ENCODE measurements at places on chromosomes 3 and 15.

- DNase-seq: no peak
Measured at GRCh38 chr3:184788751-184789150, 23.2 kb upstream of the VPS8 start.

DNA sequence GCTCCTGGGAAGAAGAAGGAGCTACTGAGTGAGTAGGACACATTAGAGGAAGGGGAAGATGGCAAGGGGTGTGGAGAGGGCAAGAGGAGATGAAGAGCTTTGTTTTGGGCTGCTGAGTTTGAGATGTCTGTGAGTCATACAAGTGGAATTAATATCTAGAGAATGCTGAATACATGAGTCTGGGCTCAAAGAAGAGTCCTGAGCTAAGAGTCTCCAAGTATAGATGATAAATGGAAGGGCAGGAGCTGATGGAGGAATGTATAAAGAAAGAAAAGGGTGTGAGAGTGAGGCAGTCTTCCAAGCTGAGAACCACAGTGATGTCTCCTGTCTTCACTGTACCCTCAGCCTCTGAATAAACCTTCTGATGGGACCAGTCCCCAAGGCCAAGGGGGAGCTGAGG, 205.5 kb upstream of the MRPL3 start:
- DNase-seq: no peak

GRCh38 chr3:172315401-172316091, 132.7 kb downstream of the GHSR start:
- no peak for DNase-seq

GRCh38 chr3:4805662-4806061, 173.6 kb upstream of the BHLHE40 start:
- no peak for DNase-seq

GRCh38 chr3:13013994-13014754, 59.1 kb downstream of the IQSEC1 start:
- DNase-seq: no peak

- no peak for DNase-seq
Measured at GRCh38 chr15:88258093-88258641, 1.6 kb upstream of the NTRK3 start.

DNA sequence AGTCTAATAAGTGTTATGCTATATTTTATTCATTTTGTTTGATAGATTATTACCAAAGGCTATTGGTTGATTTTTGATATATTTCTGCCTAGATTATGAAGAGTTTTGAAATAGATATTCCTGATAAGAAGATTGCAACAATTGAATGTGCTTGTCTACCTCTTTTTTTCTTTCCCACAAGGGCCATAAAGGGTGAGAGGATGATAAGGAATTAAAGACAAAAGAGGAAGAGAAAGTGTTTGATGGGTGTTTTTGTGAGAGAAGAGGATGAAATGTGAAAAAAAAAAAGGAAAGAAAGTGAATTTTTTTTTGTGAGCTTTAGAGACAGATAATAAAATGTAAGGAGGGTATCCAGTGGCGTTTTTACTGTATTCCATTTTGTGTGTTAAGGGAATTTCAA, 244.4 kb downstream of the CHST2 start:
- DNase-seq: no peak

DNA sequence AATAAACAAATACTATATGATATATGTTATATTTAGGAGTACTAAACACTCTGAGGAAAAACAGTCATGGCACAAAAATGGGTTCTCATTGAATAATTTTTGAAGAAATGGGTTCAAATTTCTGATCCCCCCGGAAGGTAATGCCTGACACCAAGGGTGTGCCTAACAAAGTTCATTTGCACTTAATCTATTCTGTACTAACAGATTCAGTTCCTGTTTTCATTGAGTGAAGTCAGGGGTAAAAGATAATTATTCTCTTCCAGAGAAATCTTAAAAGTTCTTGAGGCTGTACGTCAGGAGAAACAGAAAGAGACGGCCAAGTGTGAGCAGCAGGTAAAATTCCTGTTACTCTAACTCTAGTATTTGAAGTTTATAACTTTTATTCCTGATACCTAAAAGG, 34.5 kb upstream of the TMEM42 start:
- DNase-seq: no peak

- DNase-seq: no peak
Measured at GRCh38 chr15:69578252-69578651, 125.6 kb downstream of the RPLP1 start.

- no peak for DNase-seq
Measured at GRCh38 chr15:38215707-38216106, 36.9 kb upstream of the SPRED1 start.

- DNase-seq: no peak
Measured at GRCh38 chr3:155243512-155243921, 50.0 kb downstream of the STRIT1 start.

DNA sequence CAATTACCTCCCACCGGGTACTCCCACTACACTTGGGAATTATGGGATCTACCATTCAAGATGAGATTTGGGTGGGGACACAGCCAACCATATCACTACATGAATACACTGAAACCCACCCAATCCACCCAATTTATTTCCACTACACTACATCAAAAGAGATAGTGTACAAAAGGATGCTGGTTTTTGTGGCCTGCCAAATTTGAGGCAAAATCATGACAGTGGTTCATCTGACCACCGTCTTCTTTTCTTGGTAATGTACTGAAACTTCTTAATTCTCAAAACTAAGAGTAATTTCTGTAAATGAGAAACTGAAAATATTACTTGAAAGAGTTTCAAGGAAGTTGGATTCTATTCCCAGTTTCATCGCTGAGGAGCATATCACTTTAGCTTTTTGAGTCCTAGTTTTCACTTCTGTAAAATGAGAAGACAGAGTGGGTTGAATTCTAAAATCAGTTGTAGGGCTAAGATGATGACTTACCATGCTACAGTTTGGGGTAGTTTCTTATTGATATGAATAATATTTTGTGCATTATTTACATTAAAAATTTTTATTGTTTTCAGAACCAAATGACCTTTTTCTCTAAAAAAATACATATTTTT, 360.4 kb upstream of the CNTN6 start:
- DNase-seq: no peak

GRCh38 chr3:51968883-51969678, 1.8 kb upstream of the PCBP4 start:
- no peak for DNase-seq

GRCh38 chr15:89119489-89120478, 31.5 kb downstream of the ABHD2 start:
- no peak for DNase-seq

- DNase-seq: no peak
Measured at GRCh38 chr15:60523056-60523455, 44.1 kb upstream of the ICE2 start.

DNA sequence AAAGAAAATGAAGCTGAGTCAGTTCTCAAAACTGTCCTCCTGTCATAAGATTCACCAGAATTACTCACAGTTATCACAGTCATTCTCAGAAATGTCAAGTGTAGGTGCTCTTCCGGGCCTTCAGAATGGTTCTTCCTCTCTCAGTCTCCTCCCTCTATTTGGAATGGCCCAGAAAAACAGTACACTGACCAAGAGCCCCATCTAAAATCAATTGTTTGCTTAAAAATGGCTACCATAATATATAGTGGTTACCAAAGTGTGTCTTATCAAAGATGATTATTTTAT, 99.8 kb downstream of the MECOM start:
- DNase-seq: no peak

DNA sequence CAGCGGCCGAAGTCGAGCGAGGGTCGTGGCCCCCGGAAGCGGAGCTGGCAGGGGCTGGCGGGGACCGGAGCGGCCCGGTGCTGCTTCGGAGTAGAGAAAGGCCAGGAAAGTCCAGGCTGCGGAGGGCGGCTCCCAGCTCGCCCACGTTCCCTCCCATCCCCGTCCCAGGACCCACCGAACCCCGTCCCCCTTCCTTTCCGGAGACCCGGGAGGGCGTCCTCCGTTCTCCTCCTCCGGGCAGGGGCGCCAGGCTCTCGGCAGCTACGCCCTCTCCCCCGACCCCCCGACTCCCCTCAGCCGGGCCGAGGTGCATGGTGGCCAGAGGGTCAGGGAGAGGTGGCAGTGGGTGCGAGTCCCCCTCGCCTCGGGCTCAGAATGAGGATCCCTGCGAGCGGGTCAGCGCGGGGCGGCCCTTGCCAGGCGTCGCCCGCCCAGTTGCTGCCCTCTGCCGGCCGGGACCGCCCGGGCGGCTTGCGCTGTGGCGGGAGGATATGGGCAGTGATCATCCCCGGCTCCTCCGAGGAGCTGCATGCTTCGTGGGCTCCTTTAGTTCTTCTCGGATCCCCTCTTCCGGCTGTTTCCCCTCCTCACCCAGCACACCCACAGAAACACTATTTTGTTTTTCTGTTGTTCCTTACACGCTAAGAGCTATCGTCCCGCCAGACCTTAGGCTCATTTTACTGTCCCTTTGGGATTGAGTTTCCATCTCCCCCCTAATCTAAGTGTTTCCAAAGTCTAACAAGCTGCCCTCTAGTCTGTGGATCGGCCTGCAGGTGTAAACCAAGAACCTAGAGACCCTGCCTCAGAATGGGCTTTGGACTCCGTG, 744 bp upstream of the ALDH1A2 start:
- no peak for DNase-seq

DNA sequence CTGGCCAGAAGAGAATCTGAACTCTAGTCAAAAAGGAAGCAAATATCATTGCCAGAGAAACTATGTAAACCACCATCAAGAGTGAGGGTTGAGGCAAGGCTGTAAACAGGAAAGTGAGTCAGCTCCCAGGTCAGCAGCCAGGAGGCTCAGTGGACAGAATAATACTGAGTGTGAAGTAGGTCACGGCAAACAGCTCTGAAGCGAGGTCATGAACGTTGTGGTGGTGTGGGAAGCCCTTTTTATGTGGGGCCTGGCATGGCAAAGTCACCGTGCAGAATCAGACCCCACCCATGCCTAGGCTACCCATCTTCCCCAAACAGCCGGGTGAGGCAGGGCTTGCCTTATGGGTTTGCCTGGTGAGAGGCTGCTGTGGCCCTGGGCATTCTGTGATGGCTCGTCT, 43.9 kb downstream of the THBS1 start:
- no peak for DNase-seq

GRCh38 chr3:94043285-94043684, 14.9 kb upstream of the STX19 start:
- DNase-seq: no peak

GRCh38 chr3:64666171-64666588, 21.6 kb downstream of the ADAMTS9 start:
- DNase-seq: no peak

DNA sequence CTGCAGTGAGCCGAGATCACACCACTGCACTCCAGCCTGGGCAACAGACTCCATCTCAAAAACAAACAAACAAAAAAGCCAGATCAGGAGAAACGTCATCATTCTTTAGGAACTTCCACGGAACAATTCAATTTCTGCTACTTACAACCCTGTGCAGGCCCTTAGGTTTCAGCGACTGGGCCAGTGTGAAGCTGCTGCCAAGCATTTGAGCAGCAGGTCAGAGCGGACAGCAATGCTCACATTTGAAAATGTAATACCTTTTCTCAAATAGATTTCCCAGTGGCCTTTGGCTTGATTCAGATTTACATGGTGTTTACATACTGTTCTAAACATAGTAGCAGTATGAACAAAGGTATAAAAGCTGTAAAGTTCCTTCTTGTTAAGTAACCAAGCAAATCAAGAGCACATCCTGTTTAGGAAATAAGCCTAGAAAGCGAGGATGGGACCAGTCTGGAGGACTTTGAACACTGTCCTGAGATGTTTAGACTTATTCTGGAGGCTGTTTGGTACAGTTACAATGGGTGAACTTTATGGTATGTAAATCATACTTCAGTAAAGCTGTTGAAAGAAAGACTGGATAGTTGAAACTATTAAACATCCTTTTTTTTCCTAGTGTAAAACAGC, 141.2 kb downstream of the HCN4 start:
- DNase-seq: no peak

GRCh38 chr3:45169125-45169904, 23.1 kb upstream of the CDCP1 start:
- DNase-seq: no peak

DNA sequence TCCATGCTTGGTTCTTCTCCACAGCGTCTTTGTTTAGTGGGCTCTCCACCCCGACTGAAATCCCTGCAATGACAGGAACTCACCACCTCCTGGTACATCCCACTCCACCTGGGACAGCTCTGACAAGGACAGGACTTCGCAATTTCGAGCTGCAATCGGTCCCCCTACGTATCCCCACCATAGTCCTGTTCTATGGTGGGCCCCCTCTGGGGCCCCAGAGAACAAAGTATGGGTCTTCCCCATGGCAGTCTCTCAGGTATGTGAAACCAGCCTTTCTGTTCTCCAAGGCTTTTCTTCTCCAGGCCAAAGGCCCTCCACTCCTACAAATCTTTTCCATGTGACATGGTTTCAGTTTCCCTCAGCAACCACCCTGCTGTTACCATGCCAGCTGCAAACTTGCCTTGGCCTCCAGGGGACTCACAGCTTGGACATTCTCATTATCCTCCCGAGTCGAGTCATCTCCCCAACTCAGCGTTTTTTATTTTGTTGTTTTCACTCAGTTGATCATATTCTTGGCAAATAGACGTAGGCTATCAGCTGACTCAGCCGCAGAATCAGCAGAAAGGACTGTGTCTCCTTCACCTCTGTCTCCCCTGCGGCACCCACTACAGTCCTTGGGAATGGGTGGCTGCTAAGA, 233.3 kb downstream of the OPA1 start:
- no peak for DNase-seq

GRCh38 chr15:68992696-68993095, 21.8 kb upstream of the NOX5 start:
- no peak for DNase-seq

- DNase-seq: no peak
Measured at GRCh38 chr3:86175593-86176444, 815.1 kb downstream of the VGLL3 start.

- DNase-seq: no peak
Measured at GRCh38 chr15:40435710-40436089, 5.1 kb upstream of the BAHD1 start.

DNA sequence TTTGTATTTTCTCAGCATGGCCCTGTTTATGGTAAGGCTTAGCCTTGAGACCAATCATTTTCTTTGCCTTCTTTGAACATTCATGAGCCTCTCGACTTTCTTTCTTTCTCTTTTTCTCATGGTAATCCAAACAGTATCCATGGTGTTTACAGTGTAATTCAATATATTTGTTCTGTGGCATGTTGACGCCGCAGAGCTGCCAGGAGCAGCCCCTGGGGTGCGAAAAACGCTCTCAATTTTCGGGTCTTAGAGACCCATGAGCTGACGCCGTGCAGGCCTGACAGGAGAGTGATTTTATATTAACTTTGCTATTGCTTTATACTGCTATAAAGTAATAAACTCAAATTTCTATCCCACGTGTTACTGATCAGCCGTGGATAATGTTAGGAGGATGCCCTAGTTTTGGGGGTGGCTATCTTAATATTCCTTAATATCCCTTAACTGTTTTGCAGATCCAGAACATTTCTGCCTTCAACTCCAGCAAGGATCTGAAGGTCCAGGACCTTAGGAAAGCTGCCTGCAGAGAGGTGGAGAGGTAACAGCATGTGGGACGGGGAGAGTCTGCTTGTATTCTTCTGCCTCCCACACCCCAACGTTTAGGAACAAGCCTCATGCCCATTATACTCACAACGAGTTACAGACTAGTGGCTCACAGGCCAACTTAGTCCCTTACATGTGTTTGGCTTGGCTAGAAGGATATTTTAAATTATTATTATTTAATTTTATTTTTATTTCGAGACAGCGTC, 29.3 kb upstream of the MYO1E start:
- no peak for DNase-seq

GRCh38 chr15:42194513-42194912, 13.6 kb downstream of the VPS39 start:
- DNase-seq: no peak

GRCh38 chr3:188407158-188407880, 253.4 kb downstream of the LPP start:
- DNase-seq: no peak
